Ovary (tissue), 10 donors: ENCODE measurements at places on chromosomes 4 and X.

GRCh38 chr4:20684852-20685763 lies 15.2 kb upstream of the PACRGL start:
- no peak overlapping the region for H3K27ac ChIP-seq
- no peaks in the 10 kb centered on the region for H3K27me3 ChIP-seq
- no peak for DNase-seq
- H3K4me3 ChIP-seq: no peak overlapping the region
- H3K4me1 ChIP-seq: no peaks in the 10 kb centered on the region
- no peaks in the 10 kb centered on the region for H3K36me3 ChIP-seq

DNA sequence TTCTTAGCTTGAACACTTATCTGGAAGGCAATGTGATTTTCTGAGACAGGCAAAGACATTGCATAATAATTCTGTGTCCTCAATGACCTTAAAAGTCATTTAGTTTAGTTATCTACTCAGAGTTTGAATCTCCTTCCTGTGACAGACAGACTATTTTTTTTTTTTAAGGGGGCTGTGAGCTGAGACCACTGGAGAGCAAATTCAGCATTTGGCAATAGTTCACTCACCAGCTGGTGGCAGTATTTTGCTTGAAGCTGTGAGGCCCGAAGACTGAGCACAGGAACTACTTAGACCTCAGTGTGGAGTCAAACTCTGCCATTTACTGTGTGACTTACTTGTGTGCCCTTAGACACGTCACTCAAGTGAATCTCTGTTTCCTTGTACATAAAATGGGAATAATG lies 22.9 kb upstream of the CPE start:
- no peaks in the 10 kb centered on the region for H3K27me3 ChIP-seq
- no peak overlapping the region for H3K27ac ChIP-seq
- no peaks in the 10 kb centered on the region for H3K36me3 ChIP-seq
- no peak overlapping the region for H3K4me3 ChIP-seq
- peak; percentile 30 for DNase-seq

DNA sequence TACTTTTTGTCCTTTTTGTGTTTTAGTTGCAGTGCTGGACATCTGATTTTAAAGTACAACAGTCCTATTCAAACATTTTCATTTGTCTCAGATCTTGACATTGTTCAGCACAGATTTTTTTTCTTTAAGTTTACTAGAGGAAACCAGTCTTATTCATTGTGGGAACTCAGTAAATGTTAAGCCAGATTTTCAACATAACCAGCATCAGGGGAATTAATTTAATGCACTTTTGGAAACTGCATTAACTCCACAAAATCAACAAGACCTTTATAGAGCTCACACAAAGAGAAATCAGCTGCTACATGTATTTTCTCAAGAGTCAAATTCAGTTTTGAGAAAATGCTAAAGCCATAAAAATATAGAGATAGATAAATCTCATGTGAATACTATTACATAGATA lies 9.9 kb downstream of the CPE start:
- peaks cover 4% of the 10 kb centered on the region for H3K4me1 ChIP-seq
- no peaks in the 10 kb centered on the region for H3K36me3 ChIP-seq
- H3K27ac ChIP-seq: no peak overlapping the region
- no peak for DNase-seq
- no peaks in the 10 kb centered on the region for H3K27me3 ChIP-seq
- H3K4me3 ChIP-seq: no peak overlapping the region

GRCh38 chrX:40145923-40146261 lies 48.1 kb upstream of the BCOR start:
- DNase-seq: no peak
- H3K27me3 ChIP-seq: no peaks in the 10 kb centered on the region
- H3K36me3 ChIP-seq: no peaks in the 10 kb centered on the region
- H3K4me3 ChIP-seq: peak overlapping the region; percentile 39
- peaks cover 8% of the 10 kb centered on the region for H3K4me1 ChIP-seq
- no peak overlapping the region for H3K27ac ChIP-seq

- H3K4me1 ChIP-seq: peaks cover 4% of the 10 kb centered on the region
- H3K36me3 ChIP-seq: no peaks in the 10 kb centered on the region
- DNase-seq: peak; percentile 62
- H3K27me3 ChIP-seq: no peaks in the 10 kb centered on the region
- peak overlapping the region; percentile 55 for H3K4me3 ChIP-seq
- peak overlapping the region; percentile 80 for H3K27ac ChIP-seq
Measured at GRCh38 chr4:1683261-1683735, 815 bp downstream of the FAM53A start.

GRCh38 chr4:25638806-25639205 lies 16.8 kb upstream of the SLC34A2 start:
- no peaks in the 10 kb centered on the region for H3K36me3 ChIP-seq
- no peak overlapping the region for H3K4me3 ChIP-seq
- H3K27me3 ChIP-seq: no peaks in the 10 kb centered on the region
- DNase-seq: no peak
- no peaks in the 10 kb centered on the region for H3K4me1 ChIP-seq

DNA sequence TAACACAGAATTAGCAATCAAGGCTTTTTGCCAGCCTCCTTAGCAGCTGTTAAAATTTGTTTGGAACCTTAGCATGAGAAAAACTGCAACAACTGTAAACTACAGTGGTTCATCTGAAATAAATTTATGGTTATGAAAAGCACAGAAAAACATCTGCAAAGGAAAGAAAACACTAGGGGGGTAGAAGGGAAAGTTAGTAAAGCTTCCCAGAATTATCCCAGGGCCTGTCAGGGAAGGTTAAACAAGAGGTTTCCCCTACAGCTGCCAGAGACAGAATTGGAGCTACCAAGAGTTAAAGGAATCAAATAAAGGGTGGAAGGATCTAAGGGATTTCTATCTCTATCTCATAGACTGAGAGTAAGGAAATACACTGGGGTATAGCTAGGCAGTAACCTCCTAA lies 234.7 kb upstream of the DIAPH2 start:
- no peaks in the 10 kb centered on the region for H3K4me1 ChIP-seq
- H3K36me3 ChIP-seq: no peaks in the 10 kb centered on the region
- H3K27me3 ChIP-seq: no peaks in the 10 kb centered on the region

GRCh38 chrX:137031039-137031438 lies 2.8 kb downstream of the GPR101 start:
- H3K4me3 ChIP-seq: no peak overlapping the region
- DNase-seq: no peak
- no peak overlapping the region for H3K27ac ChIP-seq
- no peaks in the 10 kb centered on the region for H3K4me1 ChIP-seq

GRCh38 chr4:96525898-96526297 lies 686.0 kb downstream of the PDHA2 start:
- H3K4me3 ChIP-seq: no peak overlapping the region
- no peaks in the 10 kb centered on the region for H3K4me1 ChIP-seq
- no peak for DNase-seq
- no peaks in the 10 kb centered on the region for H3K27me3 ChIP-seq
- no peaks in the 10 kb centered on the region for H3K36me3 ChIP-seq
- H3K27ac ChIP-seq: no peak overlapping the region
